ENCODE measurements at places on chromosomes 16 and 17.

- DNase-seq = peak; percentile 45
These were observed 95.0 kb downstream of the PLCG2 start for GRCh38 chr16:81873843-81874752.

DNA sequence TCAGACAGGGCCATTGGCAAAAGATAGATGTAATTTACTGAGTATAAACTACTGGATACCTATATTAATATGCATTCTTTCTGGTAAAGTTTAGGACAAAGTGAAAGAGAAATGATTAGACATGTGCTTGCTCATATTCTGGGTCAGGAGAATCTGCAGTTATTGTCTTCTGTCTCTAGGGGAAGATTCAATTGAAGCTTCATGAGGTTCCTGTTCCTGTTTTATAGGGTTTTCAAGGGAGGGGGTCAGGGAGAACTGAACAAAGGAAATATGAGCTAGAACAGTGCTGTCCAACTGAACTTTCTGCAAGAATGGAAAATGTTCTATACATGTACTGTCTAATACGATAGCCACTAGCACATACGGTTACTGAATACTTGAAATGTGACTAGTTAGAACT lies 59.3 kb upstream of the CORO6 start:
- no peak for DNase-seq

GRCh38 chr17:74369221-74369620 lies 1.9 kb downstream of the GPR142 start:
- DNase-seq = peak; percentile 73

- DNase-seq = peak; percentile 68
These were observed 24.4 kb downstream of the SREBF1 start for GRCh38 chr17:17812211-17813054.

DNA sequence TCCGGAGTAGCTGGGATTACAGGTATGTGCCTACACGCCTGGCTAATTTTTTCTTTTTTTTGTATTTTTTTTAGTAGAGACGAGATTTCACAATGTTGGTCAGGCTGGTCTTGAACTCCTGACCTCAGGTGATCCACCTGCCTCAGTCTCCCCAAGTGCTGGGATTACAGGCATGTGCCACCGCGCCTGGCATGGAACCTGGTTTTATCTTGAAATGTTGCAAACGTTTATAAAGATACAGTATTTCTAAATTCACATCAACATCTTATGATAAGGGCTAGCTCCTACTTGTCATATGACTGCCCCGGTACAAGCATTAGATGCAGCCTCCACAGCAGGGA lies 1.5 kb upstream of the IST1 start:
- no peak for DNase-seq

DNA sequence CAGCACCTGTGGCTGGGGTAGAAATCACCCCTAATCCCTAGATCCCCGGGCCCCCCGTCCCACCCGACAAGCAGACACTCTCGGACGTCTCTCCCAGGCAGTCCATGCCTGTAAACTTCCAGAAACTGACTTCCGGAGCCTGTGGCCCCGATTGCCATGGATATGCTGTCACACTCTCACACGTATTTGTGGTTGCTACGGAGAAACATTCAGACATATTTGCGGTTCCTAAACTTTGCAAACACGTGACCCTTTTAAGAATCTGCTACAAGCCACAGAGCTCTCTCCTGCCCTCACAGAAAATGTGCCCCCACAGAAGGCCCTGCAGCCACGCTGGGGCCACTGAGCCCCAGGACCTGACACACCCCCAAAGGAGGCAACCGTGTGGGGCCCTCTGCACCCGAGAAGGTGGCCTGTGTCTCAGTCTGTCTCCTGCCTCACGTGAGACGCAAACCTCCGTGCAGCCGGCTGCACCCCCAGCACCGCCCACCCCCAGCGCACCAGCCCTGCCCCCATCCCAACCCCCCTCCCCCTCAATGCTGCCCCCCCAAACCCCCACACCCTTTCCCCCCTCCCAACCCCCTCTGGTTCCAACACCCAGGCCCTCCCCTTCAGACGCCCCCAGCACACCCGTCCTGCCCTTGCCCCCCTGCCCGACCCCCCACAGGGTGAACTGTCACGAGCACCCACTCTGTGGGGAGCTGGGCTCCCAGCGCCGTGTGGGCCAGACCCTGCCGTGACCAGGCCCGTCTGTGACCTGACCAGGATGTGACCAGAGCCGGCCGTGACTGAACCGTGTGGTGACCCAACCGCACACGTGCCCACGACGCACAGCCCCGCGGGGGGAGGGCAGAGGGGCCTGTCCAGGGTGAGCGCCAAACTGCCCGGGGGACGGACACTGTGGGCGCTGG lies 66.3 kb upstream of the METRNL start:
- DNase-seq = no peak

GRCh38 chr16:78099271-78100111 lies at the start of gene WWOX:
TSS of gene WWOX (plus strand) at chr16:78099654.
- peak; percentile 94 for DNase-seq

GRCh38 chr16:8905795-8906591 lies 23.8 kb downstream of the LITAFD start:
- no peak for DNase-seq

DNA sequence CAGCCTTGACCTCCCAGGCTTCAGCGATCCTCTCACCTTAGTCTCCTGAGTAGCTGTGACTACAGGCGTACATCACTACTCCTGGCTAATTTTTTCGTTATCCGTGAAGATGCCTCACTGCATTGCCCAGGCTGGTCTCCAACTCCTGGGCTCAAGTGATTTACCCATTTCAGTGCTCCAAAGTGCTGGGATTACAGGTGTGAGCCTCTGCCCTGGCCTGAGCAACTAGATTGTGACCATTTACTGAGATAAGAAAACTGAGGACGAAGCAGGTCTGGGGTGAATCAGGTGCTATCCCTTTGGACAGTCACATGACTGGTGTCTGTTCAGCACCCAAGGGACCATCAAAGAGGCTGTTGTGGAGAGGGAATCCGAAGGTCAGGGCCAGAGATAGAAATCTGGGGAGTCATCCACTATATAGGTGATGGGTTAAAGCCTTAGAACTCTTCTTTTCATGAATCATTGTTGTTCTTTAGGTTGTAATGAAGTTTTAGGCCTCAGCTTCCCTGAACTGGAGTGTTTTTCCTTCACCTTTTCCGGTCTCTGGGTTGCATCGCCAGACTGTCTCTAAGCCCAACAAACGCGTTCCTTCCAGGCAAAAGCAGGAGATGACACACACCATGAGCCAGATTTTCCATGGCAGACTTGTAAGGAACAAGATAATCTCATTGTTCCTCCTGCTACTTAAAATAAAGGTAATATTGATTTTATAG lies 62.5 kb downstream of the FTO start:
- no peak for DNase-seq

GRCh38 chr17:48296453-48296852 lies 133.6 kb downstream of the SKAP1 start:
- DNase-seq = no peak
